ENCODE measurements at places on chromosomes 7 and 10.

- no peak for DNase-seq
Measured at GRCh38 chr7:103130901-103131624, 17.8 kb downstream of the NAPEPLD start.

DNA sequence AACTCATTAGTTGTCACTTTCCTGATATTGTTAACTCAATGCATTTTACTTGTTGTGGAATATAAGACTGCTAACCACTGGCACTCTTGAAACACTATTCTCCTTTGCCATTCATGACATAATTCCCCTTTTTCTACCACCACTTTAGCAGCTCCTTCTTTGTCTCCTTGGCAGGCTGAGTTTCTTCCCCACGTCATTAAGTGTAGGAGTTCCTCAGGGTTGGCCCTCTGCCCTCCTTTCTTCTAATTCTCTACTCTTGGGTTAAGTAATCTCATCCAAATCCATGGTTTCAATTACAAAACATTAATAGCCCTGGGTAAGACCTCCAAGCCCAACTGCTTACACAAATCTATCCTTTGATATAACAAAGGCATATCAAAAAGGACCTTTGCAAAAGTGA lies 175.1 kb downstream of the HGF start:
- DNase-seq: no peak

- no peak for DNase-seq
Measured at GRCh38 chr10:130777507-130778165, 533.9 kb downstream of the TCERG1L start.

- DNase-seq: no peak
Measured at GRCh38 chr7:39709768-39710311, 86.5 kb downstream of the RALA start.

DNA sequence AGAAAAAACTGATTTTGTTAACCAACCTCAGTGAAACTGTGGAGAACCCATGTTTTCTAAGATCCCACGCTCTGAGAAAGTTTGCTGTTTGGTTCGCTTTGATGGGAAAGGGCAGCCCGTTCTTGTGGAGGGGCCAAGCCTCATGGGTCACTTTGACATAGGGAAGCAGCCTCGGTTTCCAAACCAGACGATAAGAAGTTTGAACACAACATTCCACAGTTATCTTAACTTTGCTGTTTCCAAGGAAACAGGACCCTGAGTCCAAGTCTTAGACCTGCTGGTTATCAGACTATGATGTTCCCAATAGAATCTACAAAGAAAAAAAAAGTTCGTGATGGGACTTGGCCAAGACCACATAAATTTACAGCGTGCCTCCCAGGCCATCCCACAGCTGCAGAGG lies 182.3 kb downstream of the NRP1 start:
- DNase-seq: no peak
